ENCODE measurements at places on chromosomes 12 and 14.
A peak's percentile ranks its signal among the peaks of the same experiment; 100 is the strongest.

GRCh38 chr12:87280356-87280755 is 748.8 kb downstream of the C12orf50 start:
- DNase-seq, result no peak

DNA sequence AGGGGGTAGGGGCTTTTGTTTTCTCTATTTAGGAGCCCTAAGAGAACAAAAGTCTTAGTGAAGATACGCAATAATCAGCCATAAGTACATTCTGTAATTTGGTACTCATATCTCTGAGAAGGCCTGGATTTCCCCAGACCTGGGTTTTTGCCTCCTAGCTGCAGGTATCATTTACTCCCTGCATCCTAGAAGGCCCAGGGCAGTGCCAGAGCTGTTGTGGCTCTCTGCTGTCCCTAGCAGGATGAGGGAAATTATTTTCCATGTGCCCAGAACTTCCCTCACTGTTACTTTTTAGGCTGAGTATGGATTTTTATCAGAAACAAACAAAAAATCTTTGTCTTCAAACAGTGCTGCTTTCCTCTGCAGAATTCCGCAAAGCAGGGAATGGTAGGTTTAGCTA is 192.5 kb upstream of the SYT1 start:
- DNase-seq, result no peak

DNA sequence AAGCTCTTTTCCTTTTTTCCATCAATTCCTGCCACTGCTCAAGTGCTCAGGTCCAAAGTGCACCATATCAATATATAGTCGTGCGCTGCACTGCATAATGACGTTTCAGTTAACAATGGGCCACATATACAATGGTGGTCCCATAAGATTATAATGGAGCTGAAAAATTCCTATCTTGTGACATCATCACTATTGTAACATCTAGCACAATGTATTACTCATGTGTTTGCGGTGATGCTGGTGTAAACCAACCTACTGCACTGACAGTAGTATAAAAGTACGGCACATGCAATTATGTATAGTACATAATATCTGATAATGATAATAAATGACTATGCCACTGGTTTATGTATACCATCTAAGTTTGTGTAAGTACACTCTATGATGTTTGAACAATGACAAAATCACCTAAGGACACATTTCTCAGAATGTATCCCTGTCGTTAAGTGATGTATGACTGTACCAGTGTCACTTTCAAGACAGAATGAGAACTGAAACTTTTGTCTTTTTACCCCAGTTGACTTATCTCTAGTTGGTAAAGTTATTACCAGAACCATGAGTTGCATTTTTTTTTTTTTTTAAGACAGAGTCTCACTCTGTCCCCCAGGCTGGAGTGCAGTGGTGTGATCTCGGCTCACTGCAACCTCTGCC is 53.7 kb upstream of the INSM2 start:
- peak; percentile 58 for DNase-seq

DNA sequence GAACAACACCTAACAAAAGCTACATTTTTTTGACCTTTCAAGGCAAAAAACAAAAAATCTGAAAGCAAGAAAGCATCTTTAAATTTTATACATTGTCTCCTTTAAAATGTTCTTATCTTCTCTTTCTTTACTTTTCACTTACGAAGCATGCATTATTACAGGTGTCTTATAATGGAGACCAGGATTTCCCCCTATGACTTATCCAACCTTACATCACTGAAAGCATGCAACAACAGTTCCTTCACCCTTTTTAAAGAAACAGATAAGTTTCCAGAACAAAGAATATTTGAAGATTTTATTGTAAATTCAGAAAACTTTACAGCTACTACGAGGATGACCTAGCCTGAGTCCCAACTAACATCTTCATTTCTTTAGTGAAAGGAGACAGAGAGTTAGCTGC is 277.2 kb downstream of the AKAP6 start:
- no peak for DNase-seq

DNA sequence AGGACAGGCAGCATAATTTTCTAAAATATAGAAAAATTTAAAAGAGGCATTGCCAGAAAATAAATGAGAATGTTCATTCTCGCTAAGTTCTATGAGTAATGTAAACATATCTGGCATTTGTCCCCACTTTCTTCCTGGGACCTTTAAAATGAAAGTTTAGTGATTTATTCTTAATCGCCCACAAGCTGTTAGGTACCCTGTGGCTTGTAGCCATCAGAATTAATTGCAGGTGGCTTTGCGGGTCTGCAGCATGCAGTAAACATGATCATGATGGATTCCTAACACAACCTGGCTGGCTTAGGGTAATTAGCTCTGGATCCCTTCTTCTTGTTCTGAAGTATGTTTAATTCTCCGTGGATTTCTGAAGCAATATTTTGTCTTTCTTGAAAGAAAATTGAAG is 103.5 kb upstream of the FRMD6 start:
- DNase-seq, result no peak

GRCh38 chr12:124420996-124421674 is 126.2 kb downstream of the RFLNA start:
- DNase-seq, result no peak

GRCh38 chr14:89833120-89833532 is 121.4 kb downstream of the EFCAB11 start:
- no peak for DNase-seq

GRCh38 chr14:75317148-75317547 is 38.5 kb downstream of the FOS start:
- no peak for DNase-seq

DNA sequence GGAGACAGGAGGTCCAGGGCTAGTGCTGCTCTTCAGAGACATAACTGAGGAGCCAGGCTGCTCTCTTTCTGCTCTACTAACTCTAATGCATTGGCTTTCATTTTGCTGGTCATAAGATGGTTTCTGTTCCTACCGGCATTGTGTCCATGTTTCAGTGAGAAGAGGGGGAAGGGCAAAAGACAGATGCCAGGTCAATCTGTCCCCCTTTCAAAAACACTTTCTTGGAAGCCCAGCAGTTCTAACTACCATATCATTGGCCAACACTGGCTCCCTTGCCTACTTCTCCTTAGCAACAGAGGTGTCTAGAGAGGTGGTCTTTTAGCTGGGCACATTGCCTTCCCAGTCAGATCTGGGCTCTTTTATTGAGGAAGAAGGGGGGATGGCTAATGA is 63.9 kb downstream of the TGFB3 start:
- no peak for DNase-seq

DNA sequence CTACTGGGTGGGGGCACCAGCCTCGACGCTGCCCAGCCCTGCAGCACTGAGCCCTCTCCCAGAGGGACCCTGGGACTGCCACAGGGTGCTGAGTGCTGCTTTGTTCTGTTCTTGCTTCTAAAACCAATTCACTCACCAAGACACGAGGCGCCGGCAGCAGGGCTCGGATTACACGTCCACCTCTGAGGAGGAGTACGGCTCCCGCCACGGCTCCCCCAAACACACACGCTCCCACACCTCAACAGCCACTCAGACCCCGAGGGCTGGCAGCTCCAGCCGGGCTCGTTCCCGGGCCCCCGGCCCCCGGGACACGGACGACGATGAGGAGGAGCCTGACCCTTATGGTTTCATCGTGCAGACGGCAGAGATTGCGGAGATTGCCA is 24.3 kb downstream of the CEP170B start:
- DNase-seq, result no peak

- no peak for DNase-seq
Observed at GRCh38 chr12:47202176-47202575, 122.4 kb upstream of the AMIGO2 start.

DNA sequence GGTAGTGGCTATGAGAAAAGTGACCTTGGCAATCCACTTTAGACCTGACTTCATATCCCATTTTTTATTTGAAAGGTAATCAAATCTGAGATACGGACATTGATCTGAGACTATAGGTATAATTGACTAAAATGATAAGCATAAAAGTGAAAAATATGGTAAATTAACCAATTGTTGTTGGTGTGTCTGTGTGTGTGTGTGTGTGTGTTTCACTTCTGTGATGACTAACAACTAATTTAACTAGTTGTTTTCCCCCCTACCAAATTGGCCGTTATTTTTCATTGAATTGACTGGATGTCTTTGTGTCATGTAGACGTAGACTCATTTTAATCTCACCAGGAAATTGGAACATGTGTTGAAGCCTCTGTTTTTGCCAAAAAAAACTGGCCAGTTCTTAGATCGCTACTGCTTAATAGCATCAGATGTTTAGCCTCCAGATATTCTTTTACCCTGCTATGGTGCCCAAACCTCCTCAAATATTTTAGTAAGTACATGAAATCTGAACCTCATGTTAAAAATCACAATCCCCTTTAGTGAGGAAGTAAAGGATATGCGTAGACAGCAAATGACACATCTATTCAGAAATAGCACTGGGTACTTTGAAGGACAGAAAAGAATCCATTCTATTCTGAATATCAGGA is 395.0 kb downstream of the EGLN3 start:
- no peak for DNase-seq

DNA sequence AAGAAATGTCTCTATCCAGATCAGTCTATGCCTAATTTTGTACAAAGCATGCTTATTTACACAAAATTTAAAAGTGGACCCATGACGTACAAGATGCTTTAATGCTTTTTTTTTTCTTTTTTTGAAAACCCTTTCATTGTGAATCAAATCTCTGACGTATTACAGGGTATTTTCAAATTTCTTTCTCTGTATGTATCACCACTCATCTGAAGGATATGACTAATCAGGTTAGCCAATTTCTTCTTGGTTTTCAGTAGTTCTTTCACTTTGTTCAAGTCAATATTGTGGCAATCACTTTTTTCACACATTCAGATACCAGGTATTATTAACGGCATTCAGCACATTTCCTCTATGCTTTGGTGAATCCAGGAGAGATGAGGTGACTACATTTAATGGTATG is 685.3 kb downstream of the TRHDE start:
- DNase-seq, result peak; percentile 53

DNA sequence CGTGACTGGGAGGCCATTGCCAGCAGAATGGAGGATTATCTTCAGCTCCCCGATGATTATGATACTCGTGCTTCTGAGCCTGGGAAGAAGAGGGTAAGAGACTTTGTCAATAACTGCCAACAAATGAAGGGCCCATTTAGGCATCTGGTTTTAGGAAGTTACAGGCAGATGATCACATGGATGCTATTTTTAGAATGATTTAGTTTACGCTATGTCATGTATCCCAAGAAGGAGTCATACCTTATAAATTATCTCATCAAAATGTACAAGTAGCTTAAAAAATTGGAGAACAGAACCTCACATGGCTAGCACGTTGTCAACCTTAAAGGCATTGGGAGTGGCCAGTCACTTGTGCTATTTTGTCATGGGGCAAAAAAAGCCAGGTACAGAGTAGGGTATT is 46.7 kb downstream of the PROX2 start:
- no peak for DNase-seq

GRCh38 chr14:76125511-76125910 is 26.2 kb upstream of the GPATCH2L start:
- no peak for DNase-seq

- DNase-seq, result no peak
Observed at GRCh38 chr14:83419420-83419819, 1885.8 kb upstream of the SEL1L start.

DNA sequence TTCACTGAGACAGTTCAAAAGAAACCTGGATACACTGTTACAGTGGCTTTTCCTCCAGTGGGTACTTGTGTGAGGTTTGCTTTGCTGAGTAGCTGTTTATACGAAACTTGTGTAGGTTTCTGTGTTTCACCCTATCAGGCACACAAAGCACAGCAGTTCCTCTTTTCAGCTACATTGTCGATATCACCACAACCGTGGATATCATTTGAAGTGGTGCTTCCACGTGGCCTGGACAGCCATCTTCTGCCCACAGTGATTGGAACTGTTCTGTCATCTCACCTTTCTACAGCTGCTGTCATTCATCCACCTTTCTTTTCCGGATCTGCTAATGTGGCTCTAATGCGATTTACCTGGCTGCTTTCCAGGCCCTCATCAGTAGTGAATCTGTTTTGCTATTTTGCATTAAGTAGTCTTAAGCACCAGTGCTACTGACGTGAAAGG is 368.8 kb downstream of the SYT1 start:
- no peak for DNase-seq

GRCh38 chr12:132638541-132639408 is 20.2 kb downstream of the P2RX2 start:
- DNase-seq, result peak; percentile 49

DNA sequence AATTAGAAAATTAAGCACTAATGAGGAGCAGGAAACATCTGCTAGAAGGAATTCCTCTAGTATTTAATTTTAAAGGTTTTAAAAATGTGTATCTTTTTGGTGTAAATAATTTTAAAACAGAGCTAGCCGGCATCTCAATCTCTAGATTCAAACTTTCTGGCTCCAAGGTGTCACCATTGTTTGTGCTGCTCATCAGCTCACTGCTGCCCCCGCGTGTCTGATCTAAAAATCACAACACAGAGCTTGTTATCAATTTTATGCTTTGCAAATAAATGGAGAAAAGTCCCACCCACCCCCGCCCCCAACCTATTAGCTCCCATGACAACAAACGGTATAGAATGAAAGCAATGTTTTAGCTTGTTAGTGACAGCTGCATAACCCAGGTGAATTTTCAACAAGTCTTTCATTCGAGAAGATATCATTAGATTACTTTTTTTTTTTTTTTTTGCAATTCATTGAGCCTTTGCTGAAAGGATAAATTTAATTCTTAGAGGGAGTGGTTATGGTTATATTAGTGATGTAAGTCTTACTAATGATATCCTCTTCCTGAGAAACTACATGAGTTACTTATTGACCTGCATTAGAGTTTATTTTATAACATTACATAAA is 11.3 kb upstream of the ABHD12B start:
- DNase-seq, result peak; percentile 81

DNA sequence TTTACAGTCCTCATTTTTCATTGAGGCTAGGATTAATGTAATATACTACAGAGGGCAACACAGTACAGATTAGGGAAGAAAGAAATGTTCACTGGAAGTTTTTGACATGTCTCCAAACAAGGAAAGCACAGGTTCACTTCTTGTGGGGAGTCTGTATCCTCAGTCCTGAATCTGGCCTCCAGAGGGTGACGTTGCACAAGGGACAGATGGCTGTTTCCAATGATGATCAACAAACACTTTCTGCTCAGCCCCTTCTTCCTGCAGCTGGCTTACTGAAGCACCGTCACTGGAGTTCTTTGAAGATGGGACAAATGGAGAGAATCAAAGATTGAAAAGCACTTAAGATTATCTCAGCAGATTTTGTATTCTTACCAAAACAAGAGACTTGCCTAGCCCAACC is 123.3 kb upstream of the OR4E1 start:
- no peak for DNase-seq

GRCh38 chr12:7503686-7504415 is at the start of gene CD163:
TSS of gene CD163 (minus strand) at chr12:7503777. CDS start at chr12:7503690, 87 bp downstream.
- DNase-seq, result no peak

- peak; percentile 83 for DNase-seq
Observed at GRCh38 chr12:76450690-76451089, 102.5 kb upstream of the BBS10 start.

DNA sequence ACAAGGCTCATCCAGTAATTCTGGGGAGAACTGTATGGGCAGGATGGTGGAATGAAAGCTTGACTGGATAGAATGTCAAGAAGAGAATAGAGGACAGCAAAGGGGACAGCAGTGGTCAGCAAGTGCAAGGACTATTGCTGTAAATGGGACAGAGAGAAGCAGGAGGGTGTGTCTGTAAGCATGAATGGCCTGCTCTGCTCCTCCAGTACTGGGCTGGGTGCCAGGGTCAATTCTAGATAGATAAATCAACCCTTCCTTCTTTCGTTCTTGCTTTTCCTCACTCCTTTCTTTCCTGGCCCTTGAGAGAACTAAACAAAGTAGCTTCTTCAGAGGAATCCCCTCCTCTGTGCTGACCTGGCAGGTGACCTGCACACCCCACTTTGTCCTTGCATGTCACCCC is 1019.2 kb downstream of the BCL11B start:
- no peak for DNase-seq

- DNase-seq, result peak; percentile 36
Observed at GRCh38 chr12:65779091-65779642, 45.1 kb upstream of the HMGA2 start.

- no peak for DNase-seq
Observed at GRCh38 chr12:50387972-50388478, 8.4 kb downstream of the FAM186A start.
